ENCODE measurements at places on chromosomes 12 and 14.

GRCh38 chr12:47193066-47193465, 113.3 kb upstream of the AMIGO2 start:
- DNase-seq: peak; percentile 28

GRCh38 chr12:92719674-92720073, 16.9 kb downstream of the PLEKHG7 start:
- DNase-seq: no peak

DNA sequence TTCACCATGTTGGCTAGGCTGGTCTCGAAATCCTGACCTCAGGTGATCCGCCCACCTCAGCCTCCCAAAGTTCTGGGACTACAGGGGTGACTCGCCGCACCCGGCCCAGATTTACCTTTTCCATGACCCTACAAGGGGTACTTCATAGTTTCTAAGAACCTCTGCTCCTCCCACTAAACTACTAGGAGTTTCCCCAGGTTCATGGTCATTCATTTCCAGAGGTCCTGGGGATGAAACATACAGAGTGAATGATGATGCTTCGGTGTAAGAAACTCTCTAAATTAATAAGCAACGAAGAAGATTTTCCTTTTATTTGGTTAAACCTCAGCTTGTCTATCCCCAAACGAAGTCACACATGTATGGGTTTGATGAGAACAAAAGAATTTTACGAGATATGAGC, 56.9 kb downstream of the AMN start:
- DNase-seq: no peak

- DNase-seq: no peak
Measured at GRCh38 chr14:97390096-97390724, 593.0 kb downstream of the VRK1 start.

- no peak for DNase-seq
Measured at GRCh38 chr12:13348464-13348863, 151.9 kb downstream of the EMP1 start.

- no peak for DNase-seq
Measured at GRCh38 chr14:33568935-33569579, 381.8 kb downstream of the EGLN3 start.

- no peak for DNase-seq
Measured at GRCh38 chr12:68863109-68863770, 55.3 kb downstream of the MDM2 start.

- DNase-seq: peak; percentile 39
Measured at GRCh38 chr12:113961921-113962710, 4.0 kb downstream of the RBM19 start.

- DNase-seq: peak; percentile 84
Measured at GRCh38 chr12:120231316-120232011, 30.6 kb upstream of the RPLP0 start.

DNA sequence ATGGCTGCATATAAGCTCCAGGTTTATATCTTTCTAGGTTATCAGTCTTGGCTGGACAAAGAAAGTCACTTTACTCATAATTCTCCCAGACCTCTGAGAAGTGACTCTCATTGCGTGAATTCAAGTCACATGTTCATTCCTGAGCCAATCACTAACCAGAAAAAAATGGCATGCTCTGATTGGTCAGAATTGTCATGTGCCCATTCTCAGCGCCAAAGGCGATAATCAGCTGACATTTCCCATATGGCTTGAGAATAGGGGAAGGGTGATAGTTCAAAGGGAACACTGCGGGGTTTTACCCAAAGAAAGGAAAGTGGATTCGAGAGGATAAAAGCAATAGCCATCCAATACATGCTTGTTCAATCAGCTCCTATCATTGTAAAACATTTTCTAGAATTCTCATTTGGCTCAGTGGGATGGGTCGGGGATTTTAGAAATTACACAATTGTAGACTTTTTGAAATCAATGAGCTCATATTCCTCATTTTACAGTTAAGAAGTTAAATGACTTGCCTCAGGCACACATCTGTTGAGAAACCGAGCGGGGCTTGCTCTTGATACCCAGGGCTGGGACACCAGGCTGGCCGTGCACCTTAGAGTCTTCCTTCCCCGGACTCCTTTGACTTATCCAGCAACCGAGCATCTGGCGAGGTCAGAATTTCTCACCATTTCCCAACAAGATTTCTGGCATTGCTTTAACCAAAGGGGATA, 454.0 kb upstream of the TBX3 start:
- DNase-seq: no peak

DNA sequence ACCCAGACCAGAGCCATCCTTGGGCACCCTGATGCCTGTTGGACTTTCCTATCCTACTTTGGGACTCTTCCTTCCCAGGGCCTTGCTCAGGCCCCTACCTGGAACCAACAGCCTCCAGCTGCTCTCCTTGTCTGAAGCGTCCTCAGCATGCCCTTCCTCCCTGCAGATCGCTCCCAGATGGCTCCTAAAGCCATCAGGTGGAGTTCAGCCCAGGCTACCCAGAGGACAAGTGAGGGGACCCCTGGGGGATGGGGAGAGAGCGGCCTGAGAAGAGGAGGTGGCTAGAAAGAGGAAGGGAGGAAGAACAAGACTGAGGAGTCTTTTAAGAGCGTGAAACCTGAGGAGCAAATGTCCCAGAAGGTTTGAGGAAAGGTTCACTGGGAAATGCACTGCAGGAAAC, 236.6 kb downstream of the ZFP36L1 start:
- DNase-seq: no peak

DNA sequence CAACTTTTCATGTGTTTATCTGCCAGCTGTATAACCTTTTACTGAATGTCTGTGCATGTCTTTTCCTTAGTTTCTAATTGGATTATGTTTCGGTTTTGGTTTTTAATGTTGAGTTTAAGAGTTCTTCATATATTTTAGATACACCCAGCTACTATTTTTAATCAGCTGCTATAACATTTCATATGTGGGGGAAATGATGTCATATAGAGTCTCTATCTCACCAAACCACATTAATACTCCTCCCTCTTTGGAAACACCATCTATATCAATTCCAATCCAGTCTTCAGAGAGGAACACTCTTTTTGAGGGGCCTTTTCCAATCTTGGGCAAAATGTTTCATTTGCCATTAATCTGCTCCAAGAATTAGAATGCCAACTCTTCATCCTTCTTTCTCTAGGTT, 28.5 kb upstream of the GCH1 start:
- DNase-seq: no peak

DNA sequence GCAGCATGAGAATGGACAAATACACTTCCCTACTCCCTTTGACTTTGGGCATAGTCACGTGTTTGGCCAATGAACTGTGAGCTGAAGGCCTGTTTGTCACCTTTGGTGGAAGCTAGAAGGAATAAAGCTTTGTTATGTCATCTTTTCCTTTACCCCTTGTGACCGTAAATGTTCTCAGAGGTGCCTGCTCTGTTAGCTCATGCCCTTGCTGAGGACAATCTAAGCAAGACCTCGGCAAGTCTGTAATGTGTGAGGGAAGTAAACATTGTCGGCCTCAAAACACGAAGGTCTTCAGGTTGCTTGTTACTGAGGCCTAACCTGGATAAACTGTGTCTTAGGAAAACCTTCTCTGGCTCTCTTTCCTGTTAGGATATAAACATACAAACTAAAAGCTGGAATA, 354.2 kb downstream of the TMEM132D start:
- DNase-seq: no peak

DNA sequence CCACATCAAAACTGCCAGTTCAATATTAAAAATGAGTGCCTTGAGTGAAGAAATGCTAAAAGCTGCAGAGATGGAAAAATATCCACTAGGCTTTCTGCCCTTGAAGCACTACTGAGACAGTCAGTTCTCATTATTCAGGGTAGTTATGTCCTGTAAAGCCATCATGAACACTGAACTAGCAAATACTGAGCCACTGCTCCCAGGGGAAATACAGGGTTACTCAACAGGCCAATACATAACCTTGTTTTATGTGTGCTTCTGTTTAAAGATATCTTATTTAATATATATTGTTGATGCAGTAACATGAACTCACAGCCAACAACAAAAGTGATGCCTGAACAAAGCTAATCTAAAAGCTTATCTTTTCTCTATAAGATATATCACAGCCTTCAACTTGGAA, 3.3 kb downstream of the RAD52 start:
- no peak for DNase-seq

GRCh38 chr12:64675795-64676194, 65.5 kb downstream of the RASSF3 start:
- no peak for DNase-seq

- DNase-seq: no peak
Measured at GRCh38 chr12:102961466-102961855, 4.0 kb downstream of the ASCL1 start.

DNA sequence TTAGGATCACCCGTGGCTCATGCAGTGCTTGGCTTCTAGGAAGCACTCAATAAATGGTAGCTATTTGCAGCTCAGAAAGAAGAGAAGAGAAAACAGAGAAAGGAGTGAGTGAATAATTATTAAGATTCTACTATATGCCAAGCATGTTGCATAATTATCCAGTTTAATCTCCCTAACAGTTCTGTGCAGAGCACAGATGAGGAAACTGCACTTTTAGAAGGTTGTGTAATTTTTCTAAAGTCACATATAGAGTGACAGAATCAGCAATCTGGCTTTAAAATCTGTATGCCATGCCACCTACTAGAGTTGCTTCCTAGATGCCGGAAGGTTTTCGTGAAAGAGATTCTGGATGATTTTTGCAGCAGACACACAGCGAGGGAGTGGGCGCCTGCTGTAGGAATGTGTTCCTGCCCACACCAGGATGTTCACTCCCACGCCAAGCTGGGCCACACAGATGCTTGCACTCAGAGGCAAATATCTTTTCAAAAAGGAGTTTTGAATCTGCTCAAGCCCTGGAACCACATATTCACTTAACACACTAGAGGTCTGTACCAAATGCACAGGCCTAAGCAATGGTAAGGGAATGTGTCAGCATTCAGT, 50.2 kb upstream of the SMCO2 start:
- DNase-seq: no peak

DNA sequence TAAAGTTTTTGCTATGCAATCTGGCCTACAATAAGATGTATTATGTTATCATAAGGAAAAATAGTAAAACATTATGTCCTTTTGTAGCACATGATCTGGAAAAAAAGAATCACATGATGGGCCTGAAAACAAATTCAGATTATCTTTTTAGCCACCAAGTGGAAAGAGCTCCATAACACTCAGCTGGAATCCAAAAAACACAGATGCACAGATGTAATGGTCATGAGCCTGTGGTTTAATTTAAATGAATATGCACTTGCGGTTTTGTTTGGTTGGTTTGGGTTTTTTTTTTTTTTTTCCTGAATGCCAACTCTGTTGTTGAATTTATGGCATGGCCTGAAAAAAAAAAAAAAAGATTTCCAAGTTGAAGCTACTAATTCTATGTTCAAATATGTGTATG, 4.1 kb downstream of the KCNC2 start:
- DNase-seq: no peak

- no peak for DNase-seq
Measured at GRCh38 chr12:31843398-31844095, 114.7 kb upstream of the AMN1 start.

- peak; percentile 33 for DNase-seq
Measured at GRCh38 chr12:11812586-11813437, 163.3 kb downstream of the ETV6 start.

GRCh38 chr12:32252199-32253073, 145.8 kb downstream of the BICD1 start:
- no peak for DNase-seq

- DNase-seq: peak; percentile 13
Measured at GRCh38 chr12:24561882-24562770, 386.8 kb downstream of the BCAT1 start.

GRCh38 chr14:49991491-49991890, 98.6 kb downstream of the ARF6 start:
- DNase-seq: no peak

- DNase-seq: no peak
Measured at GRCh38 chr12:28771968-28772367, 377.1 kb upstream of the FAR2 start.

DNA sequence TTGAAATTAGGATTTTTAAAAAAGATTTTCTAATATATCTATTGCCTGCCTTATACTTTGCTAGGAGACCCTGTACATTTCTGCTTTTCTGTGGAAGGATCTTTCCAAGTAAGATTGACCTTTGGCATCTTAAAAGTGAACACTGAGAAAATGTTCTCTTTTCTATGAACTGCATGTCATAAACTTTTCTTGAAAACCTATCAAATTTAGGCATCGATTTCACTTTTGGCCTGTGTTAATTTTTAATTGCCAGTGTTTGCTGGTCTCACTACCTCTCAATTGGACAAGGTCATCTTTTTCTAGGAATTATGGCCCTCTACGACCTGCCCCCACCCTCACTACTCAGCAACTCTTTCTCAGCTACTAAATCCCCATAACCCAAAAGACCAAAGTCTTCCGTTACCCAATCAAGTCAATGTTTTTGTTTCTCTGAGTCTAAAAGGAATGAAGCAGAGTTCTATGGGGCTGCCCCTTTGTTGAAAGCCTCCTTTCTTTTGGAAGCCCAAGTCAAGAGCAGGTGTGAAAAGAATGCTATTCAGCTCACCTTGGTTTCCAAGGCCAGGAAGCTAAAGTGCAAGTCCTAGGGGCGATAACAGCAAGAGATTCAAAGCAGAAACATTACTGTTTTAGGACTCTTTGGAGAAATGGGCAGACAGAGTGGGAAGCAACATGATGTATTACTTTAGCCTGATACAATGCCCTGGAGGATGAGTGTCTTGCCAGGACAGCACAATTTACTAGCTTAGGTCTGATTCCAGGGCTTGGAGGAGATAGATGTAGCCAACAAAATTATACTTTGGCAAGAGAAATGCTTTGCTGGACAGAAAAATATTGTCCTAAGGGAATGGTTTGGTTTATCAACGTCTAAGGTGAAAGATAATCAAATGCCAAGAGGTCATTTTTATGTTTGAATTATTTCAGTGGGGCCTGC, 55.0 kb downstream of the IGF1 start:
- DNase-seq: no peak

DNA sequence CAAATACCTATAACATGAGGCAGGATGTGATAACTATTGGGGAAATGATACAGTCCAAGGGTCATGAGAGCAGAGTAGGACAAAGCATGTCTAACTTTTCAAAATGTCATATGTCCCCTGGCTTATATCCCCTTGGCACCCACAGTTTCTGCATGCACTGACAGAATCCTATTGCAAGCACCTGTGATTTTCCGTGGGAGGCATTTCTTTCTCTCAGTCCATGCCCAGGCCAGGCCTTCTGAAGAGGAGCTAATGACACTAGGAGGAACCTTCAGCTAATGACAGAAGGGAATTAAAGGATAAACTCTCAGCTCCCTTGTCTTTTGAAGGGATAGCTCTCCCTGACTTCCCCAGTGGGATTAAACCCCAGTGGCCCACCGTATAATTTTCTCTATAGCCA, 249.2 kb downstream of the TTC6 start:
- no peak for DNase-seq

- DNase-seq: peak; percentile 25
Measured at GRCh38 chr12:121796855-121797751, 3.6 kb upstream of the RHOF start.

GRCh38 chr12:93712200-93712599, 35.0 kb downstream of the CRADD start:
- DNase-seq: no peak

DNA sequence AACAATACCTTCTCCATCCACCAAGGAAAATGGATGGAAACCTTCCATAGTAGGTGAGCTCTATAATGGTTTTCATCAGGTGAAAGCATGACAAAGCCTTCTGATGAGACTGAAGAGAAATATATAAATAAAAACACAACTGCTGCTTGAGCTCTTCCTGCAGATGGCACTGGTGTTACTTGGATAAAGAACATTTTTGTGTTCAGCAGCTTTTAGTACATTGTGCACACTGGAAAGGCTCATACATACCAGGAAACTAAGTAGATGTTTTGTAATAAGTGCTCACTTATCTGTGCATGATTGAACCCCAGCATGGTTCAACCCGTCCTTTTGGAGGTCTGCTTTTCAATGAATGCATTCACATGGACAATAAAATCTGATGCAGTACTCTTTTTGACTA, 357.3 kb upstream of the MIS18BP1 start:
- DNase-seq: no peak

All from stimulated activated naive CD8-positive, alpha-beta T cell treated with anti-CD3 and anti-CD28 coated beads, Interleukin-15, Interleukin-2, amounts not matched to agents 100 U/mL and 50 U/mL, for 24 hours (primary cell).